ENCODE measurements at places on chromosomes 11 and 22.

DNA sequence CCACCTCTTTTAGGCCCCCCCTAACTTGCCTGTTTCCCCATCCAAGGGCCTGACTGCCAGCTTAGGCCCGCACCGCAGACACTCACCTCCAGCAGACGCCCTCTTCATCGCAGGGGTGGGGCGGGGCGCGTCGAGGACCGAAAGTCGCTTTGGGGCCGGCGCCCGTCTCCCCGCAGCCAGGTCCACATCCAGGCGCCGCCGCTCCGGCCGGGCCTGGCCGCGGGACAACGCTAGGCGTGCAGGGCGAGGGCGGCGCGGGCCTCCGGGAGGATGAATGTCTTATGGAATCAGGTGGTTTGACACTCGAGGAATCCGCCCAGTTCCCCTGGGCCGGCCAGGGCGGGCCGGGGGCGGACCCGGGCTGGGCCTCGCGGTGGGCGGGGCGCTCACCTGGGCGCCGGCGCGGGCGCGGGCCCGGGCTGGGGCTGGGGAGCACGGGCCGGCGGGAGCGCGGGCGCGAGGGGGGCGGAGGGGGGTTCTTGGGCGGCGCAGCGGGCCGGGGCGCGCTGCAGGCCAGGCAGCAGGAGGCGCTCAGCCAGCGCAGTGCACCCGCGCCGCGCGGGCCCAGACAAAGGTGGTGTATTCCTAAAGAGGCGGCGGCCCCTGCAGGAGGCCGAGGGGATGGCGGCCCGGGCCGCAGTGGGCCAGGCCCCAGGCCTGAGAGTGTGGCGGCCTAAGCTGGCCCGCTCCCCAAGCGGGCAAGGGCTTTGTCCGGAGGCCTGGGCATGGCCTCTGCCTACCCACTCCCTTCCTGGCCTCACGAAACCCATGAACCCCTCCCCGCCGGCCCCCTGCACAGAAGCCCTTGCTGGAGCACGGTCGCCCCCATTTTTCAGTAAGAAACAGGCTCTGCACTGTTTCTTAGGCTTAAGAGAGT is 177.6 kb downstream of the IGLL1 start:
- DNase-seq, result no peak

DNA sequence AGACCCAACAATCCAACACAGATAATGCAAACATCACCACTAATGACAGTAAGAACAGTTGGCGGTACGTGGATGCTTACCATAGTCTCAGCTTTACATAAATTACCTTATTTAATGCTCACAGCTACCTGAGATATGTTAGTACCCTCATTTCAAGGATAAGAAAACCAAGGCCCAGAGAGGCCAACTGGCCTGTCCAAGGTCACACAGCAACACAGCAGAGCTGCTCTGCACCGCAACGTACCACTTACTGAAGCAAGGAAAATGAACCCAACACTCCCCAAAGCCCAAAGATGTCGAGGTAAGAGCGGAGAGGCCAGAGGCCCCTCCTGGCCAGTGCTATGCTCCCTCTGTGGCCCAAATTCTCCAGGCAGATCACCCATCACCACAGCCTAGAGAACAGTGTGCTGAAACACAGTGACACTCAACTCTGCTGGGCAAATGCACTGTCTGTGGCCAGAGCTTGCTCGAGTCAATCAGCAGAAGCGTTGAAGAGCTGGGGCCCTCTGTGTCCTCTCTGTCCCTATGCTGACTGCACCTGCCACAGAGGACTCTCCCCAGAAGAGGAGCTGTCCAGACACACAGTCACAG is 14.0 kb downstream of the SHANK2 start:
- DNase-seq, result no peak

DNA sequence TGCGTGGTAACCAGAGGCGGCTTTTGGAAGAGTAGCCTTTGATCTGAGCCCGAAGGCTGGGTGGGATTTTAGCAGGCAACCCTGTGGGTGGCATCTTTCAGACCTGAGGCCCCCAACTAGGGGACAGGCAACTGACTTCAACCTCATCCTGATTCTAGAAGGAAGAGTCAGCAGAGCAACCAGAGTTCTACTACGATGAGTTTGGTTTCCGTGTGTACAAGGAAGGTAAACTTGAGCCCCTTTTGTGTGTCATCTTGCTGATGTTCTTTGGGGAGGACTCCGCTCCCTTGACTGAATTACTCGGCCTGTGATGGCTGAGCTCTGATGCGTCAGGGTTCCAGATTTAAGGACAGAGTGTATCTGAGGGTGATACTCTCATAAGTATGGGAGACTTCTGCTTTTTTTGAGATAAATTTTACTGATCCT is 31.6 kb downstream of the SGSM3 start:
- no peak for DNase-seq

DNA sequence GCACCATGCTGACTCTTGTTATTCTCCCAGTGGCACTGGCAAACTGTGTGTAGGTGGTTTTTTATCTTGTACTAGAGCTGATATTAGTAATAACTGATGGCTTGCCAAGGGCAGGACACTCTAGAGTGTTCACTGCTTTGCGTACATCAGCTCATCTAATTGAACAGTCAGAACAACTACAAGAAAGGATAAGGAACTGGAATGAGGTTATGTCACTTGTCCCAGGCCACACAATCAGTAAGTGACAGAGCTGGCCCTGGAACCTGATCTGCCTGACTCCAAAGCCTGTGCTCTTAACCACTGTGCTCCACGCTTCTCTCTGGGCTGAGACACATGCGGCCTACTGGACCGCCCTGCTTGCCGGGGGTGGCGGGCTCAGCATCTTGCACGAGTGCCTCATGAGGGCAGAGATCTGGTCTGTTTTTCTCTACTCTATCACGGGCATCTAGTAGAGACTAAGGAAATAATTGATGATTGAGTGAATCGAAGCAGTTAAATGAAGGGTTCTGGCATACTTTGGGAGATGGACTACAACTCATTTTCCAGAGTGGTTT is 155.9 kb upstream of the SORL1-AS1 start:
- DNase-seq, result no peak

DNA sequence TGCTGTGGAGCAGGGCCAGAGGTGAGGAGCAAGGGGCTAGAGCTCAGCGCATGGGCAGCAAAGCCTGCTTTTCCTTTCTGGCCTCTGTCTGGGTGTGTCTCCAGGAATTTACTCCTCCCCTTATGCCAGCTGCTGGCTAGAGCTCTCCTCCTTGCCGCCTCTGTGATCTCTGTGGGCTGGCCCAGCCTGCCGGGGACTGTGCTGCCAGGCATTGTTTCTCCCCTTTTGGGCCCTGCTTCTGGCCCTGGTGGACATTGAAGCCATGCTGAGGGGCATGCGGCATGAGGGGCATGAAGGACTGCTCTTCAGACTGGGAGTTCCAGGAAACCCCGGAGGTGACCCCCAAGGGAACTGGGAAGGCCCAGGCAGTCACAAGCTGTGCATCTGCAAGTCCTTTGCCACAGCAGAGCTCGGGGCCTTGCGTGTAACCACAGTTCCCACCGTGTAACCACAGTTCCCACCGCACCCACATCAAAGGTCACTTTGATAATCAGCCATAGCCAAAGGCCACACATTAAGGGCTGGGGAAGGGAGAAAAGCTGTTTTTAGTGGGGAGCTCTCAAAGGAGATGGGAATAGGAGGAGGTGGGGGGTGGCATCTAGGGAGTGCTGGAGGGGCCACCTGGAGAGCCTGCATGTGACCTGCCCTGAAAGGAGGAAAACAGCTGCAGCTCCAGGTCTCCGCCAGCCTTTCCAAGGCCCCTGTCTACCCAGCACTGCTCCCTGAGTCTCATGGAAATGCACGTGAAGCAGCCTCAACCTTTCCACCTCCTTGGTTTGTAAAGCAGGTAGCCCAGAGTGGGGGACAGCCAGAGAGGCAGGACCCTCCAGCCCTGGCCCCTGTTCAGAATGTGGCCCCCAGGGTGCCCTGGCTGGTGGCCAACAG is 62.3 kb downstream of the PPFIBP2 start:
- no peak for DNase-seq

- DNase-seq, result no peak
These were observed 17.9 kb upstream of the MPPED1 start for GRCh38 chr22:43393844-43394474.

DNA sequence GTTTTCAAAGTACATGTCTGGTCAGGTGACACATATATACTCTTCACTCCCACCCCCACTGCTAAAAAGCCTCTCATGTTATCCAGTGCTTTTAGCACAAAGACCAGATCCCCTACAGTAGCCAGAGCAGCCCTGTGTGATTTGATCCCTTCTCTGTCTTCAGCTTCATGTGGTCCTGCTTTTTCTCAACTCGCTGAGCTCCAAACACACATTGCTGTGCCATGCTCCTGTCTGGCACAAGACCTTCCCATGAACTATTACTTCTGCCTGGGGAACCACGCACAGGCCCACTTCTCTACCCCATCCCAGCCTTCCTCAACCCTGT is 127.1 kb downstream of the RASSF10 start:
- DNase-seq, result no peak

DNA sequence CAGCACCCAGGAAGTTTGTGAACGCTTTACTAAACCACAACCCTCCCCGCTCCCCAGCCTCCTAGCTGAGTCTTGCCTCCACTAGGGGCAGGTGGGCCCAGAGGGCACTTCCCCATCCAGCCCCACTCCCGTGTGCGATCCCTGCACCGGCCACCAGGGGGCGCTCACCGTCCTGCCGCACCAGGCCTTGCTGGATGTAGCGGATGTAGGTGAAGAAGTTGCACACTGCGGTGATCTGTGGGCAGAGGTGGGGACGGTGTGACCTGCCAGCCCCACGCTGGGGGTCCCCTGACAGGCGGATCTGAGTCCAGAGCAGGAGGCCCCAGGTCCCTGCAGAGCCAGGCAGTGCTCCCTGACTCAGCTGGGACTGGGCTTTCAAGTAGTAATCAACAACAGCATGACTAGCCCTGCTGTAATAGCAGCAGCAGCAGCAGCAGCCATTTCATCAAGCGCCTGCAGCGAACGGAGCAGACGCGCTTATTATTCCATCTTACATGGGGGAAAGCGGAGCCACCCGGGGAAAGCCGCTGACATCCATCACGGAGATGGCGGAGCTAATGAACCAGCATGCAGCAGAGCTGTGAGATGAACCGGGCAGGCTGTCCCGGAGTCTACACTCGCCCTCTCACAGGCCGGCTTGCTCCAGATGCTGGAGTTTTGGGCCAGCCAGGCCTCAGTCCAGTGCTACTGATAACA is 7.9 kb upstream of the FADS3 start:
- DNase-seq, result peak; percentile 87

GRCh38 chr11:81301166-81301830 is 1432.4 kb downstream of the FAM181B start:
- DNase-seq, result no peak

GRCh38 chr11:21710809-21711208 is 482.1 kb upstream of the ANO5 start:
- no peak for DNase-seq

GRCh38 chr11:71211631-71212030 is 40.7 kb downstream of the SHANK2 start:
- DNase-seq, result no peak

DNA sequence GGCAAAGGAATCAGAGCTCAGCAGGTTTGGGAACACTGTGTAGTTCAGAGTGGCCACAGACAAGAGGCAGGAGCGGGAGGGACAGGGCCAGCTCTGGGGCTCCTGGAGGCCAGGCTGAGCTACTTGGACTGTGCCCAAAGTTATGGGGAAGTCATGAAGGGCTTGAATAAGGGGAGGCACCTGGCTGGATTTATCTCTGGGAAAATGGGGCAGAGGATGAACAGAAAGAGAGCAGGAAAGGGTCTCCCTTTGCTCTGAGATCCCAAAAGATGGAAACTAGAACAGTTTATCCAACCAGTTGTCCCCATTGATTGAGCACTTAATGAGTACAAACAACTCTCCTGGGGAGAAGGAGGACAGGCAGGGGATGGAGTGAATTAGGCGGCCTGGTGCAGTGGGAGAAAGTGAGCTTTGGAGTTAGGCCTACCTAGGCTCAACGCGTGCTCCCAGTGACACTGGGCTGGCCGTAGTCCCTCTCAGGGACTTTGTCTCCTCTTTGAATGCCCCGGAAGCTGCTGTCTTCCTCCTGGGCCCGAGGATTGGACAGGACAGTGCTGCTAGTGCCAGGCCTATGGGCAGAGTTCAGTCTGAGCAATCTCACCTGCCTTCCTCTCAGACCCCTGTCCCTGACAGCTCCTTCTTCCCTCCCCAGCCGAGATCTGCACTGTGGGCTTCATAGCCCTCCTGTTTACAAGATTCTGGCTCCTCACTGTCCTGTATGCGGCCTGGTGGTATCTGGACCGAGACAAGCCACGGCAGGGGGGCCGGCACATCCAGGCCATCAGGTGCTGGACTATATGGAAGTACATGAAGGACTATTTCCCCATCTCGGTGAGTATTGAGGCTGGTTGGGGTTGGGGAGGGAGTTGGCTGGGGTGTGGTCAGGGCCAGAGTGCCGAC is 2.0 kb downstream of the MOGAT2 start:
- DNase-seq, result no peak

DNA sequence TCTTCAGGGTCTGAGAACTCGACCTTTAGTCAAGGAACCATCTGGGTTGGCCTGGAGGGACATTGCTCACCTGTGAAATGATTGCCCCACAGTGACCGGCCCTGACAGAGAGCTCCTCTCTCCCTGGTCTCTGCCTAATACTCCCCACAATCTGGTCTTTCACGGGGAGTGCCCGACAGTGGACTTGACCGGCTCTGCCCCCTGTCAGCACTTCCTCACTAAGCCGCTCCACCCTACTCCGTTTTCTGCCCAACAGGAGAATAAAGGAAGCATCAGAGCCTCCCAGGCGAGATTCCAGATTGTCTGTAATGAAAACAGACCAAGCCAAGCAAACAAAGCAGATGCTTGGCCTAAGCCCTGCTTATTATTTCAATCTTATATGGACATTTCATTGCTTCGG is 87.8 kb downstream of the FBXO7 start:
- no peak for DNase-seq

DNA sequence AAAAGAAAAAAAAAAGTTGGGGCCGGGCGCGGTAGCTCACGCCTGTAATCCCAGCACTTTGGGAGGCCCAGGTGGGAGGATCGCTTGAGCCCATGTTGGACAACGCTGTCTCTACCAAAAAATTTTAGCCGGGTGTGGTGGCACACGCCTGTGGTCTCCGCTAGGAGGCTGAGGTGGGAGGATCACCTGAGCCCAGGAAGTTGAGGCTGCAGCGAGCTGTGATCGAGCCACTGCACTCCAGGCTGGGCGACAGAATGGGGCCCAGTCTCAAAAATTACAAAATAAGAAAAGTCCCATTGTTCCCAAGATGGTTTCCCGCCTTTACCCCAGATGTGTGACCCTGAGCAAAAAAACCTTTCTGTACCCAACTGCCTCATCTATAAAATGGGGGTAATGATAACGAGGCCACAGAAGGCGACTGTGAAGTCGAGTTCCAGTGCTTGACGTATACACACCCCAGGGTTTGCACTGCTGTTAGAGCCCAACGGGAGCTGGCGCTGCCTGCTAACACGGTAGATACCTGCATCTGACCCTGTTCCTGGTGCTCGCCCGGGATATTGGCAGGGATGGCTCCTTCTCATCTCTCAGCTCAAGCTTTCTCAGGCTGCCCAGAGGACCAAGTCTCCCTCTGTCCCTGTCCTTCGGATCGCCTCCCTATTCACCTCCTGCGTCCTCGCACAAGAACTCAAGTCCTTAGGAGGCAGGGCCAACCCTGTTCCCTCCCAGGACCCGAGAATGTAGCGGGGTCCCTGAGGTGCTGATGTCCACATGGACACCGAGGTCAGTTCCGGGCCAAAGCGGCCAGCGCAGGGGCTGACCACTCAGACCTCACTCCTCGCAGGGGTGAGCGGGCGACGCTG is 1.1 kb upstream of the RPLP2 start:
- no peak for DNase-seq

Data from stimulated activated CD8-positive, alpha-beta memory T cell treated with anti-CD3 and anti-CD28 coated beads, Interleukin-4, amount 100 ng/mL, for 4 hours (primary cell).